ENCODE measurements at places on chromosomes 3 and 15.
A peak's percentile ranks its signal among the peaks of the same experiment; 100 is the strongest.

- no peak for DNase-seq
These were observed 86.8 kb downstream of the RFX7 start for GRCh38 chr15:56156877-56157276.

DNA sequence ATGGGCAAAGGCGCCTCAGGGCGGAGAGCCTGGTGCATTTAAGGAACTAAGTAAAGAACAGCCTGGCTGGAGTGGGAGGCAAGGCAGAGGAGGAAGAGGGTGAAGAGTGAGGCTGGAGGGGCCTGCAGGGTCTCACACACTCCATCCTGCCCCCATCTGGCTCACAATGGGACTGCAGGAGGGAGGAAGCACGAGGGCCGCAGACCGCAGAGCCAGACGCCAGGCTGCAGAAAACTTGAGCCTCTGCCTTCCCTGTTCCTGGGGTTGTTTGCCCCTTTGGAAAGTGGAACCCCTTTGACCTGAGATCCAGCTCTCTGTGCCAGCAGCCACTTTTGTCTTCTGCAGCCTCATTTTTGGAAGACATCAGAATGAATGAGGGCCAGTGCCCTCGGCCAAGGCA lies 138.0 kb downstream of the SRGAP3 start:
- peak; percentile 1 for DNase-seq

DNA sequence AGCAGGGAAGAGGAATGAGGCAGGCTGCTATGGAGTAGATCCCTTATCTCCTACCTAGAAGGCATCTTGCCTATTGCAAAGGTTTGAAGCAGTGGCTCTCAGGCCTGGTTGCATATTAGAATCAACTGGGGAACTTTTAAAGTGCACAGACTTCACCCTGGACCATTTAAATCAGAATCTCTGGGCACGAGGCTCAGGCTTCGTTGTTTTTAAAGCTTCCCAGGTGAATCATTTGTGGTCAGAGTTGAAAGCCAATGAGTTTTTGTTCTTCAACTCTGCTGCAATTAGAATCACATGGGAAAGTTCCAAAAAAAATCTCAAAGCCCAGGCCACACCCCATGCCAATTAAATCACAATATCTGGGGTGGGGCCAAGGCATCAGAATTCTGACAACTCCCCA lies 773.1 kb downstream of the AGBL1 start:
- no peak for DNase-seq

- no peak for DNase-seq
These were observed 3.9 kb downstream of the NUP210 start for GRCh38 chr3:13415997-13416793.

DNA sequence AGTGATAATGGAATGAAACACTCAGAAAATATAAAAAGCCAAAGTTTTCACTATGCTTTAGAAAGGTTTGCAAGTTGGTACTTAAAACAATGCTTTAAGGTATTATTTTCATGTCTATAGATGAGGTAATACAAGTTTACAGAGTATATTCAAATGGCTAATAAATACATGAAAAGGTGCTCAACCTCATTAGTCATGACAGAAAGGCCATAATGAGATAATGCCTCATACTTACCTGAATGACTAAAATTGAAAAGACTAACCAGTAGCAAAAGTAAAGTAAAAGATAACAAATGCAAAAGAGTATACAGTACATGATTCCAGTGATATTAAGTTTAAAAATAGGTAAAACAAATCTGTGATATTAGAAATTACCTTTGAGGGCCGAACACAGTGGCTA lies 163.8 kb downstream of the SUCLG2 start:
- DNase-seq, result no peak

DNA sequence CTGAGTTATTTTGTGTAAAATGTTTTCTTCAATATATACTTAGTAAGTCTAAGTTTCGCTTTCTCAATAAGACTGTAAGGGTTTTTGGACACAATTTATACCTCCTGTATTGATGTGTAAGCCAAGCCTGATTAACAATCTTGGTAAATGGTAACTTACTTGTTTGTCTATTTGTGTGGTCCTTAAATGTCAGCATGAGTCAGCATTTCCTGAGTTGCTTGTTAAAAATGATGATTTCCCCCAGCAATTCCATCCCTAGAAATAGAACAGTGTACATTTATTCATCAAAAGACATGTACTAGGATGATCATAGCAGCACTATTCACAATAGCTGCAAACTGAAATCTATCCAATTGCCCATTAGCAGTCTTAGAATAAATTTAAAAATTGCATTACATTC lies 53.4 kb upstream of the LRIG1 start:
- no peak for DNase-seq

- no peak for DNase-seq
These were observed 26.9 kb downstream of the MAP1A start for GRCh38 chr15:43544266-43544665.

- no peak for DNase-seq
These were observed 34.9 kb downstream of the IDH2 start for GRCh38 chr15:90067181-90067952.

DNA sequence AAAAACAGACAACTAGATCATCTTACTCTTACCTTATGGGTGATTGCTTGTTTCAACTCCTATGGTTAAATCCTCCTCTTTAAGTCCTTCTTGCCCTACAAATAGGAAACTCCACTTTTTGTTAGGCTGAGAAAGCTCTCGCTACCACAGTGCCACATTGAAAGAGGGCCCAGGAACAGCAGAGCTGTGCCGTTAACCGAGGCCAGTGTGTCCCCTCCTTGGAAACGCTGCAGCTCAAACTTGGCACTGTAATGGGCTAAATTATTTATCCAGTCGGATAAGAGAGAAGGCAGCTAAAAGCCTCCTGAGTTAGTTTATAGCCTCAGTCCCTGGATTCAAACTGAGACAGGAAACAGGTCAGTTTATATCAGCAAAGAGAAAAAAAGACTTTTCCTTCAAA lies 46.1 kb downstream of the KBTBD12 start:
- DNase-seq, result no peak

GRCh38 chr3:39191773-39192172 lies 622 bp downstream of the XIRP1 start:
- no peak for DNase-seq

- DNase-seq, result no peak
These were observed 98.2 kb downstream of the PLCH1 start for GRCh38 chr3:155646669-155647068.

- no peak for DNase-seq
These were observed 68.4 kb downstream of the HES1 start for GRCh38 chr3:194204042-194204987.
